ENCODE measurements at places on chromosomes 12 and 14. TPM values are rescaled to one million over a fixed set of nuclear protein-coding genes. Genes with fewer than 3 reads are reported as not detected.

The OR6C2 gene
- total RNA-seq, result not detected

DNA sequence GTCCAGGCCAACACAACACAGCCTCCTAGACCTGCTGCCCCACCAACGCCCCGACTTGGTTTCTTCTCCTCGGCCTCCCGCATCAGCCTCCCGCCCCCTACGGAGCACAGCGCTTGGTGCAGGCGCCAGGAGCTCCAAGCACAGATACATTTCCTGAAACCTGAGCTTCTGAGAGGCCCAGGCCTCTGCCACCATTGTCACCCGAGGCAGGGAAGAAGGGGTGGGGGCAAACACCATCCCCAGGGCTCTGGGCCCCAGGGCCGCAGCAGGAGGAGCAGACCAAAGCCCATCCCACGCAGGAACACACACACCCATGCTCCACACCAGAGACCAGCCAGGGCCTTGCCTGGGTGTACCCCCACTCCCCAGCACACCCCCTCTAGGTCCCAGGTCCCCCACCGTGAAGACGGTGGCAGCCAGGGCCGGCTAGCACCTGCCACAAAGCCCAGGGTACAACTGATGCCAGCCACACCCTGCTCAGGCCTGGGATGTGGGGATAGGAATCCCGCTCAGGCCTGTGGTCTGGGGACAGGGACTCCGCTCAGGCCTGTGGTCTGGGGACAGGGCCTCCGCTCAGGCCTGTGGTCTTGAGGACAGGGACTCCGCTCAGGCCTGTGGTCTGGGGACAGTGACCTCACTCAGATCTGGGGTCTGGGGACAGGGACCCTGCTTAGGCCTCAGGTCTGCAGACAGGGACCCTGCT, 5.4 kb downstream of the JAG2 start:
- no peak overlapping the region for H3K4me3 ChIP-seq
- H3K36me3 ChIP-seq, result no peaks in the 10 kb centered on the region
- H3K27me3 ChIP-seq, result no peaks in the 10 kb centered on the region
- no peak overlapping the region for H3K27ac ChIP-seq

DNA sequence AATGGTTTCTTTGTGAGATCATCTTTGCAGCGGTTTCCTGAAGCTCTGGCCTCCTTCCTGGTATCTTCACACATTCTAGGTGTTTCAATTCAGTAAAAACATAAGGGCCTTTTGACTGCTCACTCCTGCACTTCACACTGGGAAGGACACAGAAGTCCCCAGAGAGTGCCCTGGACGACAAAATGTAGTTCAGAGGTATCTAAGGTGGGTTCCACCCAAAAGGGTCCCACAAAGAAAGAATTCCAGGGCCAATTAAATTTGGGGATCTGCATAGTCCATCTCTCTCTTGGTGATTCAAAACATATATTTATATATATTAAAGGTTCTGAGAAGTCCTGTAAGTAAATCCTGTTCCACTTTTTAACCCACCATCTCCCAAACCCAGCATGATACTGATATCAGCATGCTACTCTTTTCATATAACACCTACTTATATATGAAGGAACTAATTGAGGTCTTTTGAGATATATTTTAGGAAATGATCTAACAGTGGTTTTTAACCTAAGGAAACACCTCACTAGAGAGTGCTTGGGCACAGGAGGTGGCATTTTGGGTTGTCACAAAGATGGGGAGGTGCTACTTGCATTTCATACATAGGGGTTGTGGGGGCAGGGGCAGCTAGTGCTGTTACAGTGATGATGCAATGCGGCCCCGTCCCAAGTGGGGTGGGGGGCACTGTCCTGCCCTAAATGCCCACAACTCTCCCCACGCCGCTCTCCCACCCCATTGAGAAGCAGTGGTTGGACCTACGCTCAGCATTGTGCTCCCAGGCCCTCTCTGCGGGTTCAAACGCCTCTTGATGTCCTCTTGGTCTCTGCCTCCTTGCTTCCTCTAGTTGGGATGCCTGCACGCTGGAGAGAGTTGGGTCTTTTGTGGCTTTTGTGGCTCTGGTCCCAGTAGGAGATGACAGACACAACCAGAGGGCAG, 109.4 kb downstream of the ARF6 start:
- H3K4me1 ChIP-seq, result peaks cover 60% of the 10 kb centered on the region
- H3K27ac ChIP-seq, result peak overlapping the region; percentile 92
- peak overlapping the region; percentile 67 for H3K4me3 ChIP-seq
- no peaks in the 10 kb centered on the region for H3K36me3 ChIP-seq

- no peak overlapping the region for H3K27ac ChIP-seq
- no peaks in the 10 kb centered on the region for H3K4me1 ChIP-seq
- DNase-seq, result no peak
- no peaks in the 10 kb centered on the region for H3K27me3 ChIP-seq
- no peaks in the 10 kb centered on the region for H3K36me3 ChIP-seq
Measured at GRCh38 chr14:63745858-63746425, 18.1 kb upstream of the SGPP1 start.

- no peak within 1 kb of the TSS for H3K27ac ChIP-seq
- no peaks in the 10 kb centered on the region for H3K4me1 ChIP-seq
- H3K36me3 ChIP-seq, result no peaks in the 10 kb centered on the region
- H3K4me3 ChIP-seq, result peak within 1 kb of the TSS; percentile 46
- DNase-seq, result peak; percentile 28
Measured at GRCh38 chr12:113056631-113057488, at the start of gene DTX1. Gene DTX1 (plus strand): TSS chr12:113056730. CDS start chr12:113058193, 1,463 bp downstream.

GRCh38 chr12:124753228-124753591, 110.5 kb downstream of the SCARB1 start:
- no peaks in the 10 kb centered on the region for H3K36me3 ChIP-seq
- no peak overlapping the region for H3K27ac ChIP-seq
- H3K4me1 ChIP-seq, result peaks cover 24% of the 10 kb centered on the region
- no peak overlapping the region for H3K4me3 ChIP-seq
- DNase-seq, result no peak
- no peaks in the 10 kb centered on the region for H3K27me3 ChIP-seq

- H3K4me1 ChIP-seq, result no peaks in the 10 kb centered on the region
- no peak overlapping the region for H3K27ac ChIP-seq
- no peaks in the 10 kb centered on the region for H3K36me3 ChIP-seq
- no peak for DNase-seq
Measured at GRCh38 chr12:264269-264668, 1.6 kb upstream of the SLC6A13 start.
